ENCODE measurements at places on chromosomes 12 and 14. TPM values are rescaled to one million over a fixed set of nuclear protein-coding genes. Genes with fewer than 3 reads are reported as not detected.

DNA sequence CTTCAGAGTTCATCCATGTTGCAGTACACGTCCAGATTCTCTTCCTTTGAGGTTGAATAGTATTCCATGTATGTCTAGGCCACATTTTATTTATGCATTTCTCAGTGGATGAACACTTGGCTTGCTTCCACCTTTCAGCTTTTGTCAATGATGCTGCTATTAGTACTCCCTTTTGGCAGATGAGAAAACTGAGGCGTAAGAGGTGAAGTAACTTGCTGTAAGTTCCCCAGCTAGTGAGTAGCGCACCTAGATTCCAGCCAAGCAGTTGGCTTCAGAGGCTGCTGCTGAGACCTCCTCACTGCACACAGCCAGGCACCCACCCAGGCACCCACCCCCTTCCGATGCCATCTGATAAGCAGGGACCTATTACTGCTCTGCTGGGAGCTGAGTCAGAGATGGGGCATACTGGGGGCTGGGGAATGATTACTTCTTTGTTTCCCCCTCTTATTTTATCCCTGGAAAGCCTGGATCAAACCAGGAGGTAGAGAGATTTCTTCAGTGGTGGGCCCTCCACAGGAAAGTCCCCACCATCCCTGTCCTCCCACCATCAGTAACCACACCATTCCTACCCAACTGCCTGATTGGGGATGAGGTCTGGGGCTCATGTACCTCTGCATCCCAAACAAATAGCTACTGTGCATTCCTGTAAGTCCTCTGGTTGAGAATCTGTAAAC is 234.6 kb downstream of the PCNX1 start:
- H3K4me1 ChIP-seq = peaks cover 8% of the 10 kb centered on the region
- H3K27me3 ChIP-seq = no peaks in the 10 kb centered on the region
- H3K36me3 ChIP-seq = no peaks in the 10 kb centered on the region
- no peak for DNase-seq

DNA sequence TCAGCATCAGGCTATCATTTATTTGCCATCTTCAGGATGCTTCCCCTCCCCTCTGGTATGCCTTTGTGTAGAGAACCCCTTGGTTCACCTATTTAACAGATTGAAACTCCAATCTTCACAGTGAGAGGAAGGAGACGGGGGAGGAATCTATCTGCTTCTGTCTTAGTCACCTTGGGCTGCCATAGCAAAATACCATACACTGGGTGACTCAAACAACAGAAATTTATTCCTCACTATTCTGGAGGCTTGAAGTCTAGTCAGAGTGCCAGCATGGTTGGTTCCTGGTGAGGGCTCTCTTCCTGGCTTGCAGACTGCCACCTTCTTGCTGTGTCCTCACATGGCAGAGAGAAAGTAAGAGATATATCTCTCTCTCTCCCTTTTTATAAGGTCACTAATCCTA is 13.5 kb upstream of the EML1 start:
- H3K4me3 ChIP-seq = no peak overlapping the region
- no peaks in the 10 kb centered on the region for H3K36me3 ChIP-seq
- H3K4me1 ChIP-seq = peaks cover 19% of the 10 kb centered on the region
- H3K27ac ChIP-seq = no peak overlapping the region
- DNase-seq = no peak

- no peaks in the 10 kb centered on the region for H3K4me1 ChIP-seq
- no peak overlapping the region for H3K4me3 ChIP-seq
- H3K36me3 ChIP-seq = no peaks in the 10 kb centered on the region
- H3K27me3 ChIP-seq = peaks cover 36% of the 10 kb centered on the region
- DNase-seq = no peak
- no peak overlapping the region for H3K27ac ChIP-seq
These were observed 47.8 kb upstream of the CHGA start for GRCh38 chr14:92874962-92875661.

- H3K36me3 ChIP-seq = no peaks in the 10 kb centered on the region
- no peak overlapping the region for H3K27ac ChIP-seq
- H3K4me1 ChIP-seq = no peaks in the 10 kb centered on the region
- H3K4me3 ChIP-seq = no peak overlapping the region
- H3K27me3 ChIP-seq = peaks cover 56% of the 10 kb centered on the region
These were observed 82.2 kb downstream of the EML1 start for GRCh38 chr14:99875421-99875820.

- peak overlapping the region; percentile 66 for H3K4me3 ChIP-seq
- peak; percentile 58 for DNase-seq
- no peaks in the 10 kb centered on the region for H3K27me3 ChIP-seq
- H3K27ac ChIP-seq = peak overlapping the region; percentile 85
- peaks cover 96% of the 10 kb centered on the region for H3K36me3 ChIP-seq
- H3K4me1 ChIP-seq = peaks cover 8% of the 10 kb centered on the region
These were observed 7.0 kb downstream of the FOXA1 start for GRCh38 chr14:37587881-37588666.

- H3K4me1 ChIP-seq = peaks cover 8% of the 10 kb centered on the region
- H3K36me3 ChIP-seq = no peaks in the 10 kb centered on the region
- H3K27ac ChIP-seq = no peak overlapping the region
- H3K27me3 ChIP-seq = no peaks in the 10 kb centered on the region
- H3K4me3 ChIP-seq = no peak overlapping the region
These were observed 11.3 kb downstream of the GNPTAB start for GRCh38 chr12:101819467-101819866.

DNA sequence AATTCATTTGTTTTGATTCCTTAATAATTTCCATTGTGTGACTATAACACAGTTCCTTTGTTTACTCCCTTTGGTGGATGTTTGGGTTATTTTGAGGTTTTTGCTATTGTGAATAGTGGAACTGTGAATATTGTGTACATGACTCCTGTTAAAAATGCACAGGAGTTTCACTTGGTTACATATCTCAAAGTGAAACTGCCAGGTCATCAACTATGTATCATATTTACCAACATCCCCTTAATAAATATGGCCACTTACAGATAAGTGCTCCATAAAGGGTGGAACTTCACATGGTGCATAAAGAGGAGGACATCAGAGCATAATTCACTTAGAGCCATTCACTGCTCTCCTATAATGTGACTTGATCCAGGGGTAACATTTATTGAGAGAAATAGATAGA is 328.9 kb downstream of the SEC23A start:
- no peak overlapping the region for H3K4me3 ChIP-seq
- no peak overlapping the region for H3K27ac ChIP-seq
- H3K36me3 ChIP-seq = no peaks in the 10 kb centered on the region
- DNase-seq = no peak

DNA sequence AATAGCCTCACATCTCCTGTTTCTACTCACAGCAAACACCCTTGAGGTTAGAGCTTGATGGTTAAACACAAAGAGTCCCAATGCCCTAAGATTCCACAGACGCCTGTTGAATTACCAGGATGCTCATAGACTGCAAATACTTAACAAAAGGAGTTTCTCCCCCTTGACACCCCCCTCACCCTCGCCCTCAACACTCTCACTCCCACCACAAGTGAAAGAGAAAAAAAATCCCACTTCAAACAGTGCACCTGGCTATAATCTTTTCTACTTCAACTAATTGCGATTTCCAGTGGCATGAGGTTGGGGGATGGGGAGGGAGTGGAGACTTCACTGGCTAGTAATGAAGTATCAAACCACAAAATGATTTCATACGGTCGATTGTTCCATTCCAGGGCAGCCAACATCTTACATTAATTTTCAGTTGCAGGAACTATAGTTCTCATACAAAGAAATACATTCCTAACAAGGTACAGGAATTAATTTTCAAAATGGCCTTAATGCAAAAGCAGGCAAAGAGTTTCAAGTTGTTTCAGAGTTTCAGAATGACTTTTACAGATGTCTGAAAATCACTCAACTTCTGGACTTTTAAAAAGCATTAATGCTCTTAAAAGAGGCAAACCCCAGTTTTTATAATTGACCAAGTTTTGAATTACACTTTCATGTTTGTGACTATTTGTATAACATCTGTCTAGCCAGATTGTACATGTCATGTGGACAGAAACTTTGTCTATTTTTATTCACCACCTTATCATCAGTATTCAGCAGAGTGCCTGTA is 390.7 kb downstream of the C12orf75 start:
- H3K27me3 ChIP-seq = peaks cover 60% of the 10 kb centered on the region
- H3K4me1 ChIP-seq = no peaks in the 10 kb centered on the region
- H3K4me3 ChIP-seq = no peak overlapping the region
- H3K27ac ChIP-seq = no peak overlapping the region
- DNase-seq = no peak

GRCh38 chr12:91965781-91966180 is 179.9 kb downstream of the BTG1 start:
- H3K27ac ChIP-seq = no peak overlapping the region
- H3K27me3 ChIP-seq = no peaks in the 10 kb centered on the region
- DNase-seq = no peak
- no peaks in the 10 kb centered on the region for H3K36me3 ChIP-seq

DNA sequence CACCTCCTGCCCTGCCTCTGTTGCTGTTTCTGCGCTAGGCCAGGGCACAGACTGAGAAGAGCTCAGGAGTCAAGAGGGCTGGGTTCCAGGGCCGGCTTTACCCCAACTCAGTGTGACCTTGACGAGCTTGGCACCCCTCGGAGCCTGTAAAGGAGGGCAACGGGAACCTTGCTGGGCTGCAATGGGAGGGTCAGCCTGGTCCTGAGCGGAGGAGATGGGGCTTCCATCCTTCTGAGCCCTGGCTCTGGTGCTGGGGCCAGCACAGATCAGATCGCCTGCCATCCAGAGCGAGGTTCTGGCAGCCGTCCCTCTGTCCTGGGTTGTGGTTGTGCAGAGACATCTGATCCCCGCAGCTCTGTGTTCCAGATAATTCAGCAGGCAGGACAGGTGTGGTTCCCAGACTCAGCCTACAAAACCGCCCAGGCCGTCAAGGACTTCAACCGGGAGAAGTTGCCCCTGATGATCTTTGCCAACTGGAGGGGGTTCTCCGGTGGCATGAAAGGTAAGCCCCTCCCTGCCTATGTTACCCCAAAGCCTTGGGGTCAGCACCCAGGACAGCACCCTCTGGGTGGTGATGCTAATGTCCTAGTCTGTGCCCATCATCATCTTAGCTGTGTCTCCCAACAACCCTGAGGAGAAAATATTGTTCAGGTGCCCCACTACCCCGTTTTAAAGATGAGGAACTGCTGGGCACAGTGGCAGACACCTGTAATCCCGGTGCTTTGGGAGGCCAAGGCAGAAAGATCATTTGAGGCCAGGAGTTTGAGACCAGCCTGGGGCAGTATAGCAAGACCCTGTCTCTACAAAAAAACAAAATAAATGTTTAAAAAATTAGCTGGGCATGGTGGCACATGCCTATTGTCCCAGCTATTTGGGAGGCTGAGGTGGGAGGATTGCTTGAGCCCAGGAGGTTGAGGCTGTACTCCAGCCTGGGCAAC is 50.2 kb downstream of the FOXN4 start:
- no peaks in the 10 kb centered on the region for H3K4me1 ChIP-seq
- no peak overlapping the region for H3K4me3 ChIP-seq
- no peak for DNase-seq
- peaks cover 3% of the 10 kb centered on the region for H3K36me3 ChIP-seq

DNA sequence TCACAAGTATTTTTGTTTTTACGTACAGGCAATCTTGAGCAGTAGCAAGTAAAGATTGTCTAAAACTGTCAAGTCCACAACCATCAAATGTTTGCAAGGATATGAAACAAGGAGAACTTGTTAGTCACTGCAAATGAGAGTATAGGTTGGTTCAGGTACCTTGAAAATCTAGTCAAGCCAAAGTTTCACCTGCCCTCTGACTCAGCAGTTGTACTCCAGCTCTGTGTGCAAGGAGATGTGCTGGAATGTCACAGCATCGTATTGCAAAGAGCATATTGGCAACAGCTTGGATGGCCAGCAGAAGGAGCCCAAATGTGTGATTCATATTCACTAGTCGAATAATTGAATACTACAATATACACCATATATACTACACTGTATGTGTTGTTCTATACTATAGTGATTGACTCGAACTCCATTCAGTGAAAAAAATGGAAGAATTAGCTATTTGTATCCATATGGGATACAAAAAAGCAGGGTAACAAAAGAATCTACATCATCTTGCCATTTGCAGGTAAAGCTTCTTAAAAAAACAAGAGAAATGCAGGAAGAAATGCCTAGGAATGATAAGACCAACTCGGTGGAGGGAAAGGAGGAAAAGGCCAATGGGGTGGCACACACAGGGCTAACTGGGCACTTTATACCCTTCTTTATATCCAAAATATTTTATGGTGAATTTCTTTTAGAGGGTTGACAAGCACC is 44.0 kb downstream of the EID3 start:
- no peak overlapping the region for H3K4me3 ChIP-seq
- no peak for DNase-seq
- H3K27ac ChIP-seq = peak overlapping the region; percentile 42
- H3K4me1 ChIP-seq = peaks cover 9% of the 10 kb centered on the region
- H3K36me3 ChIP-seq = peaks cover 72% of the 10 kb centered on the region
- no peaks in the 10 kb centered on the region for H3K27me3 ChIP-seq

The MMP19 gene
- not detected for total RNA-seq

The ARMH4 gene
- not detected for total RNA-seq

The HOXC6 gene
- 1.2 TPM for total RNA-seq

All from Calu3 (cell line).